IMR-90 (cell line): ENCODE measurements at places on chromosomes 3 and 15. TPM values are rescaled to one million over a fixed set of nuclear protein-coding genes. Genes with fewer than 3 reads are reported as not detected.

SNURF gene
- 8.1 and 13.1 TPM in 2 replicates for total RNA-seq

BRK1 gene
- total RNA-seq = 81.4 and 123 TPM in 2 replicates

FBXW12 gene
- total RNA-seq = not detected in 2 replicates

- no peaks in the 10 kb centered on the region for H3K27me3 ChIP-seq
- H3K27ac ChIP-seq = no peak overlapping the region
- H3K4me1 ChIP-seq = peaks cover 3% of the 10 kb centered on the region
- DNase-seq = peak; percentile 20
- H3K36me3 ChIP-seq = no peaks in the 10 kb centered on the region
- no peak overlapping the region for H3K4me3 ChIP-seq
Observed at GRCh38 chr3:110686701-110687100, 384.9 kb upstream of the NECTIN3 start.

ANKUB1 gene
- not detected in 2 replicates for total RNA-seq

DNA sequence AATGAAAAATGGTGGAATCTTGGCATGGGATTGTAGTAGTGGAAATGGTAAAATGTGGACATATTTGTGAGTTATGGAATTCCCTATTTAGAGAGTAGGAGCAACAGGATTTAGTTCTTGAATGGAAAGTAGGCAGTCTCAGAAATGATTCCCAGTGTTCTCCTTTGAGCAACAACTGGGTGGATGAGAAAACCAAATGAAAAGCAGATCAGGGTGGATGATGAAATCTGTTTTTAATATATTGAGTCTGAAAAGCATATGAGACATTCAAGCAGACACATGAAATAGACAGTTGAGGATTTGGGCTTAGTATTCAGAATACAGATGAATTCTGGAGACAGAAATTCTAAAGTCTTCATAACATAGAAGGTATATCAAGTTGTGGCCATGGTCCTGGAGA lies 451.3 kb downstream of the LPP start:
- H3K4me3 ChIP-seq = no peak overlapping the region
- H3K27ac ChIP-seq = no peak overlapping the region
- peaks cover 2% of the 10 kb centered on the region; the same call in 1 of the 2 replicates for H3K4me1 ChIP-seq

DNA sequence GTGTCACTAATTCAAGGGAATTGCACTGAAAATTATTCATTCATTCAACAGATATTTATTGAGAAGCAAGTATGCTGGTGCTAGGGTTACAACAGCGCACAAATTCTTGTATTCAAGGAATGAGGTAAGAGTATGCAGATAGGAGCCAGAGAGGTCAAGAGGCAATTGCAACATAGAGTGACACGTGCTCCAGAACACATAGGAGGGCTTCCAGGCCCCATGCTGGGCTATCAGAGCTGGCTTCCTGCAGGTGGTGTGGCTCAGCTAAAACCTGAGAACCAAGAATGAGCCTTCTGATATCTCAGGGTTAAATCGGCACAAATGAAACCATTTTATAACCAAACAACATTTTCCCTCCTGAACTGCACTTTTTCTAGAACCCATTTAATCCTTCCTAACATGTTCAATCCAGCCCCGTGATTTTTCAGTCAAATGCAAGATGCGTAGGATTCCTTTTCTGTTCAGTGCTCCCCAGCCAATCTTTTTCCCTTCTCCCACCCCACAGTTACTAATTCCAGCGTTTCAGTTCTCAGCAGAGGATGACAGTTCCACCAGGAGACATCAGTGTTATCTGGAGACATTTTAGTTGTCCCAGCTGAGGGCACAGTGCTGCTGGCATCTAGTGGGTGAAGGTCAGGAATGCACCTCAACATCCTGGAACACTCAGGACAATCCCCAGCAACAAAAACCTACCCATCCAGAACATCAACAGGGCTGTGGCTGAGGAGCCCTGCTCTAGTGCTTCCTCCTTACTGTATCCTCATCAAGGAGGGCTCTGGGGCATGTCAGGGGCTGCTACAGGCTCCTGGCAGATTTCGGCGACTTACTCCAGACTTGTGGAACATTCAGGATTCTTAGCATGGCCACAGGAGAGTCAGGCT lies 13.1 kb downstream of the CCR5AS start:
- peak; percentile 47 for DNase-seq
- H3K36me3 ChIP-seq = no peaks in the 10 kb centered on the region
- H3K4me3 ChIP-seq = no peak overlapping the region
- peaks cover 4% of the 10 kb centered on the region for H3K4me1 ChIP-seq

- H3K36me3 ChIP-seq = no peaks in the 10 kb centered on the region
- no peaks in the 10 kb centered on the region; the same call in 1 of the 2 replicates for H3K4me1 ChIP-seq
- H3K4me3 ChIP-seq = no peak overlapping the region
- peaks cover 1% of the 10 kb centered on the region; the same call in 1 of the 2 replicates for H3K27me3 ChIP-seq
Observed at GRCh38 chr15:31046759-31047359, 54.7 kb downstream of the TRPM1 start.

- H3K27me3 ChIP-seq = no peaks in the 10 kb centered on the region
- H3K4me3 ChIP-seq = no peak overlapping the region
- H3K4me1 ChIP-seq = no peaks in the 10 kb centered on the region
- no peaks in the 10 kb centered on the region for H3K36me3 ChIP-seq
Observed at GRCh38 chr3:67884345-67884744, 229.9 kb upstream of the SUCLG2 start.
